Bronchial epithelial cell (primary cell): ENCODE measurements at places on chromosomes 6 and 20.

DNA sequence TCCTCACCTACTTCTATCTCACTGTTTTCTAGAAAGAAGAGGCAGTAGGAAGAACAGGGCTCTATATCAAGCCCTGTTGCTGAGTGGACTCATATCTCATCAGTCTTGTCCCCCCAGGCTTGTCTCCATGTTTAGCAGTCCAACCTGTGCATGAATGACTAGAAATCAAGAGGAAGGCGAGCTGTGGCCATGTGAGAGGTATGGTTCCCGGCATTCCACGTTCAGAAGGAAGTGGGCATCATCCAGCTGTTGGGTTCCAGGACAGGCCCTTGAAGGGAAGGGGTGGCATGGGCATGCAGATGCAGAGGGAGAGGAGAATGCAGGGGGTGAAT lies 176.6 kb downstream of the MRPL14 start:
- no peak for DNase-seq

DNA sequence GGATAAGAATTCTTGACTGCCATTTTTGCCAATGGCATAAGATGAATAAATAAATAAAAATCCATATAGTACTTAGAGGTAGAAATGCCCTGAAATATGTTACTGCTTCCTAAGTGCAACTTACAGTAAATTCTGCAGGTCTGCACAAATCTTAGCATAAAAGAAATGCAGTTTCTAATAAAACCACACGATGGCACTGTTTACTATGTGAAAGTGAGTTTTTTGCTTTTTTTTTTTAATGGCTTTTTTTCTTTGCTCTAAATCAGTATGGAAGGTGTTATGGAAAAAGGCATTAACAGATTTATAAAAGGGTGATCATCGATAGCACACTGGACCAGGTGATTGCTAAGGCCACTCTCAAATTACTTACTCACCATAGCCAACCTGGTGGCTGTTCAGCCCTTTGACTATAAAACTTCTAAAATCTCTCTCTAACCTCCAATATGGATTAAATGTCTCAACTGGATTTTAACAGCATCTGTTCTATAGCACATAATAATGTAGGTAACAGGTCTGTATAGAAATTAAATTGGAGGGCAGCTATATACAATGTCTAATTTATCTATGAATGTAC lies 45.8 kb downstream of the AHI1 start:
- peak; percentile 50 for DNase-seq

DNA sequence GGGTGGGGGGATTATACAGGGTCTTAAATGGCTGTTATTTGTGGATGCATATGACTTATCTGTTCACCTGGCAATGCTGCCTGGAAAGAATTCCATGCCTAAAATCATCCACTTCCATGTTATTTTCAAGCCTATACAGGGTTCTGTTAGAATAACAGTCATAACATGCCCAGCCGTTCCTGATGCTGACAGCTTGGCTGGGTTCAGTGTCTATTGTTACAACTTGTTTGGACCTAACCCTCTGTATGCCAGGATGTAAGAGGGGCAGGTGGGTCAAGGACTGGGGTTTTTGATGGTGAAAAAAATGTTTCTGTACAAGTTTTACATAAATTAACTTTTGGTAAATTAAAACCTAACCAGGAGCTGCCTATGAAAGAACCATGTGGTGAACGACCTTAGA lies 79.8 kb downstream of the GINS1 start:
- peak; percentile 75 for DNase-seq

- DNase-seq, result no peak
Observed at GRCh38 chr6:91114123-91114708, 527.3 kb upstream of the MAP3K7 start.

- DNase-seq, result no peak
Observed at GRCh38 chr6:125474061-125474460, 172.3 kb upstream of the HDDC2 start.

DNA sequence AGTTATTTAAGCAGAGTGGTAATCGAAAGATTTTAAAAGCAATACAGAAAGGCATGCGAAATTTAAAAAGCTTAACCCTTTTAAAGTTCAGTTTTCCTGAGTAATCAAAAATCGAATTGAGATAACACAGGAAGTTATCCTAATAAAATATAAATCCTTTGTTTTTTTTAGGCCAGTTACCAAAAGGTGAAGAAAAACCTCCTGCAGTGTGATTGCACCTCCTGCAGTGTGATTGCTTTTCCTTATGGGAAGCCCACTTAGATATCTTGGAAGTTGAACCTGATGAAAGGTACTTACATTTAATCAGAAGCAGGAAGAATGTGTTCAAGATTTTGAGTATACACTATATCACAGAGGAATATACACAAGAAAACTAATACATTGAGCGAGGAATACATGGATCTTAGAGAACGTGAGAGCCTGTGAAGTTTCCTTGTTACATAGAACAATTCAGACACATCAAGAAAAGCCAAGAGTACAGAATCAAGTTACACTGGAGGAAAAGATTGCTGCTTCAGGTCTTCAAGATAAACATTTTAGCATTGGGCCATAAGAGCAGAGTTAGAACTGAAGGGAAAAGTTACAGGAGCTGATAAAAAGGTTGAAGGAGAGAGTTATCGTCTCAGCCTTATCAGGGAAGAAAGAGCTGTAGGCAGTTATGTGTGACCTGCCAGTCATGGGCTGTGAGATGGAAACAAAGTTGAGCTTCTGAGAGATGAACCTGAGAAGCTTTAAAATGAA lies 7.7 kb upstream of the TMEM181 start:
- DNase-seq, result no peak

- DNase-seq, result peak; percentile 38
Observed at GRCh38 chr6:18349386-18349785, 37.8 kb upstream of the RNF144B start.

- DNase-seq, result peak; percentile 22
Observed at GRCh38 chr6:114052141-114052540, 81.2 kb upstream of the HDAC2 start.

DNA sequence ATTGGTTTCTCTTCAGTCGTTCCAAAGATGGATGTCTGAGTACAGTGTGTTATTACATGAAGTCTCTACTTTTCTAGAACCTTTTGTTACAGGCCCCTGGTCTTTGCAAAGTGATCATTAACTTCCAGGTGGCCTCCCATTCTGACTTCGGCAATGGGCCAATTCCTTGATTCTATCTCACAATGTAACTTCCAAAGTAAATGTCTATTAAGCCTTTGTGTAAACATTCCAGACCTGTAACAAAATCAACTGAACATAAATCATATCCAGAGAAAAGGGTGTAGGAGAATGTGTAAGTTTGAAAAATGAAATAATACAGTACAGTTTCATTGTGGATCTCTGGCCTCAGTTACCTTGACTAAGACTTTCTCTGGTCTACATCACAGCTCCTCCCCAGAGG lies 187.8 kb upstream of the JAG1 start:
- peak; percentile 78 for DNase-seq

DNA sequence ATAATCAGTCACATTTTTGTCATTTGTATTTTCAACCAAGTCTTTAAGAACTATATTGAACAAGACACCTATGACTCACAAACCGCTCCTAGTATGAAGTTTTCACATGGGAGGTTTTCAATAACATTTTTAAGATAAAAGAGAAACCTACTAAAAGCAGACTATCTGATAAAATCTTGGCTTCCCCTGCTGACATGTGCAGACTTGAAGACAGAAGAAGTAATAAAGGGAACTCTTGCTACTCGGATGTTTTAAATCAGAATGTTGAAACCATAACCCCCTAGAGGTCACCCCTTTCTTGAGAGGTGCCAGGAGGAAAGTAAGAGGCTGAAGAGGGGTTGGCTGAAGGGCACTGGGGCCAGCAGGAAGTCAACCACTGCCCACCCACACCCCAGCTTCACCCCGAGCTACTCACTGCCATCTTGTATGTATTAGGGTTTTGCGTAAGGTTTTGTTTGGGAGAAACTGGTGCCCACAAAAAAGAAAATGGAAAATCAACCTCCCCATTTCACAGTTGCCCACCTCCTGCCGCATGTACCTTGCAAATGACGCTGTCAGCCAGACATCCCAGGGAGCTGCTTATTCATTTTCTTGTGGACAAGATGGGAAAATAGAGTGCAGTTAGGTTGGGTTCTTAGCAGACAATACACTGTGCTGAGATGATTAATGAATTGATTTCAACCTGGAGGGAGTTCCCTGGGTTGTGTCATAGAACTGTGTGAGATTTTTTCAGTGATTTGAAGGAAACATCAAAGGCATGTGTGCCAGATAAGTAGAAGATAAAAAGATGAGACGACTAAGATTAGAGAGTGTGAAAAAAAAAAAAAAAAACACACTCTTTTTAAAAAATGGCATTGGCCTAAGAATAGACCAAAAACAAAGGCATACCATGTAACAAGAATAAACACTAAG lies 83.2 kb upstream of the TAB2 start:
- DNase-seq, result peak; percentile 80

GRCh38 chr20:37095108-37095598 lies 644 bp downstream of the RBL1 start:
- DNase-seq, result no peak

DNA sequence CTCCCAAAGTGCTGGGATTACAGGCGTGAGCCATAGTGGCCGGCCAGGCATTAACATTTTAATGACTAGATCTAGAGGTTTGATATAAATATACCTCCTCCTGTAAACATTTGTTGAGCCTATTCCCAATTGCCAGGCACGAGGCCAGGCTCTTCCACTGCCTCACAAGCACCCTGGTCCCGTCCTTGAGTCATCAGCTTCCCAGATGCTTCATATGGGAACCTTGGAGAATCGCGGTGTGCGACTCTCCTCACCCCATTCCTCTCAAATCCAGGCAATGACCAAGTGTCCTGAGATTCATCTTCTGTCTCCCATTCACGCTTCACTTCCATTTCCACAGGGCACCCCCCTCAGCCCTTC lies 35.9 kb upstream of the PIM1 start:
- DNase-seq, result peak; percentile 80

DNA sequence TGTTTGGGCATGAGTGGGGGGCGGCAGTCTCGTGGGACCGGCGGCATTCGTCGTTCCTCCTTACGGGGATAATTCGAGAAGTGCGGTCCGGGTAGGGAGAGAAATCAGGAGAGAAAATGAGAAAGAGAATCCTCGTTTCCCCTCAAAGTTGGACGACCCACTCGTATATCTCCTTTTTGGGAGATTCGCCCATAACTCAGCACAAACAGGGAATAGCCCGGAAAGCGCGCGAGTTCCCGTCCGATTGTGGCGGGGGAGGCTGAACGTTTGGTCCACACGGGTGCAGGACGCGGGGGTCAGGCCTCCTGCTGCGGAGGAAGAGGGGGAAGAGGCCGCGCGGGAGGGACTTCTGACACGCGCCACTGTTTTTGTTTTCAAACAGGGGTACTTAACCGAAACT lies 42.4 kb downstream of the POPDC3 start:
- no peak for DNase-seq

DNA sequence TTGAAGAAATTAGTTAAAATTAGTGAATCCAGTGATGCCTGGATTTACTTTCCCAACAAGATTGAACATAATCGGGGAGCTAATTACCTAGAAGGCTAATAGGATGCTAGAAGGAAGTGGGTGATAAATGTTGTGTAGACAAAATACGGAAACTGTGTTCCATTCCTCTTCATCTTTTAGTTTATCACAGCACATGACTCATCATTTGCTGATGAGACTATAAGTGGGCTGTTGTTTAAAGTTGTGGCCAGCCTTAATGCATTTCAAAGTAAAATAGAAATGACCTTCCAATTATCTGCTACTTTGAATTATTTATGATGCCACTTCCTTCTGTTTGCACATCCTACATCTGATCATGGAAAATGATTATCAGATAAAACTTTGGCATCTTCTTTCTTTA lies 43.4 kb downstream of the OGFRL1 start:
- no peak for DNase-seq

GRCh38 chr6:120096696-120097260 lies 747.2 kb upstream of the MAN1A1 start:
- no peak for DNase-seq

GRCh38 chr20:63386491-63386890 lies 25.3 kb upstream of the CHRNA4 start:
- DNase-seq, result no peak

DNA sequence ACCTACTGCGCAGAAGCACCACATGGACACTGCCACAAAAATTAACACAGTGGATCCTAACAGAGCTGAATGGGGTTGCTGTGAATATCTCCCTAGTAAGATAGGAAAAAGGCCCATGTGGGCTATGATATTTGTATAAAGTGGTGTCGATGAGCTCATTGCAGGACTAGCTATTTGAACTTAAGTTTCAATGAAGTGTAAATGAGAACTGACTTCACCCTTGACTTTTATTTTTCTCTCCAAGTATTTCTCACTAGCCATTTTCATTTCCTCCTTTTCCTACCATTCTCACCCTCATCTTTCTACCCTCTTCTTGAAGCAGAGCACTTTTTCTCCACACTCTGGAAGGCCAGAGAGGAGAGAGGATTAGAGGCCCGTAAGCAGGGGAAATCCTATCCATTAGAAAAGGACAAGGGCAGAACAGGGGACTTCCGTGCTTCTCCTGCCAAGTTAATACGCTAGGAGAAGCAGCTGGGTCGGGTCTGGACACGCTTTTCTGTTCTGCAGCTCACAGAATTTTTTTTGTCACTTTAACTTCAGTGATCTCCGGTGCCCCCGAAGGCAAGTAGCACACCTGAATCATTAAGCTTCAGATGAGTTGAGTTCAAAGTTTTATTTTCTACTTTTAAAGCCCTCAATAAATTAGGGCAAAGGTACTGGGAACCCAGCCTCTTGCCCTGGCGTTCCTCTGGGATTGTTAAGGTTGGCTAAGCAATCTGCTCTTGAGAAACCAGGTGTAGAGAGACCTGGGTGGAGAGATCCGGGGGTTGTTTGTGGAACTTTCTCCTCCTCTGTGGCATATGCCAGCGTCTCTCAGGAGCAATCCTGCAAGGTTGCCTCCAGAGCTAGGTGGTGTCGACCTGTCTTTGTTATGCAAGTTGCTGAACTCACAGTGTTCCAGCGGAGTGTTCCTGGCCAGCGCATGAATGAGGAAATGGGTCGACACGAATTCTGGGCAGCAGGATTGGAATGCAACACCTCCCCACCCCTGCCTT lies 56.2 kb upstream of the ARID1B start:
- peak; percentile 82 for DNase-seq

DNA sequence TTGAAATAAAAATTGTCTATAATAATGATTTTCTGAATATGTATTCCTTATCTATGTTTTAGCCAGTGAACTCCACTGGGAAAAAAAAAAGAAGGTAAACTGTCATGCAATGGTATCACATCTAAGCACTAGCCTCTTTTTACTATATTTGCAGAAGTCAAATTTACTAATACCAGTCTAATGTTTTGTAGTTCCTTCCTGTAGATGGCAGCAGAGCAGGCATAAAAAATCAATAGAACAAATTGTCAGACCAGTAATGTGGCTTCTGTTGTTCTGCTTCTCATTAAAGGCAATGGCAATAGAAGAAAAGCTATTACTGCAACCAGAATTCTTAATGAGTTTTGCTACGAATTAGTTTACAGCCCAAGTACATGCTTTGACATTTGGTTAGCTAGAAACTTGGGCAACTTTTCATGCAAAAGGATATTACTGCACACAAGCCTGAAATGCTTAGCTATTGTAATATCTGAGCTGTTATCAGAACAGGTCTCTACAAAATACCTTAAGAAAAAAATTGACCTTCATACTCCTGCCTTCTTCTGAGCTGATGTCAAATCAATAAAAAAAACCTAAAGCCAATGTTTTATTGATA lies 476.9 kb downstream of the KHDRBS2 start:
- peak; percentile 30 for DNase-seq

DNA sequence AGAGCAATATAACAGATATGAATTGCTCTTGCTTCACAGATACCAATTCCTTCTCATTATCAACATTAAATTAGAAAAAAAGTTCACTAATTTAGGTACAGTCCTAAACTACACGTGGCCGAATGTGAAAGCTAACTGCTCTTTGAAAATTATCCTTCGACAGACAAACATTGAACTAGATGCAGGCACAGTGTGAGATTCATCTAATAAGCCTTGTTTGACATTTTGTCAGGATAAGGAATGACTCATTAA lies 1.1 kb downstream of the FAM184A start:
- no peak for DNase-seq

- no peak for DNase-seq
Observed at GRCh38 chr20:49482173-49482572, 295 bp downstream of the KCNB1 start.
